ENCODE measurements at places on chromosomes 5 and 9.

DNA sequence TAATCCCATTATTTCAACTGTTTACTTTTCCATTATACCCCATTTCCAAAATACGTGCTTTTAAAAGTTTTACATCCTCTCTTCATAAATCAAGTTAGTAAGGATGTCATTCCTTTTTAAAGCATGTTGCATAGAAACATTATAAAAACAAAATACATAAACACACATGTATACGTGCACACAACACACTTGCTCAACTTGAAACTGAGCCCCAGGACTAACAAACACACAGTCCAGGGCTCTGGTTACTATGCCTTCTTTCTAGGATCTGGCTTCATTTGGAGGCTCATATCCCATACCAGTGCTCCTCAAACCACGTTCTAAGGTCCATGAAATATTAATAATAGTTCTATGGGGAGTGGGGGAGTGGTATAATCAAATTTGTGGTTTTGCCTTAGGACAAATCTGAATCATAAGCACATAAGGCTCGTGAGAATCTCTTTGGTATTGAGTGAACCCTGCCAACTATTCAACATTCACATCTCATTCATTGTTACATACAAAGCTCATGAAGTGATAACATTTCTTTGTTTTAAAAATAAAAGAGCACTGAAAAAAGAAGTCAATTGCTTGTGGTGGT, 55.2 kb downstream of the NFIB start:
- DNase-seq, result no peak

DNA sequence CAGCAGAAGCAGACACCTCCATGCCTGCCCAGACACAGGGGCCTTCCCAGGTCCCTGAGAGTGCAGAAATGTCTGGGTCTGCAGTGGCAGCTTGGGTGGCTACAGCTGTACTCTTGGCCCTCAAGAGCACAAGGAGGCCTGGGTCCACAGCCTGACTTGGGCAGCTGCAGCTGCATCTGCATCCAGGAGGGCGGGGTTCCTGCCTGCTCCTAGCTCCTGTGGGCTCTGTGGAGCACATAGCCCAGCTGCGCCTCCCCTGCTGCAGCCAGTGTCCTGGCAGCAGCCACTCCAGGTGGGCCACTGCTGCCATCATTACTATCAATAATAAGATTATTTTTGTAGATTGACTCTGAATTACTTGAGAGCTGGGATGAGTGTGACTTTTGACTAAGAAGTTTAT, 162.0 kb upstream of the PTCH1 start:
- no peak for DNase-seq

DNA sequence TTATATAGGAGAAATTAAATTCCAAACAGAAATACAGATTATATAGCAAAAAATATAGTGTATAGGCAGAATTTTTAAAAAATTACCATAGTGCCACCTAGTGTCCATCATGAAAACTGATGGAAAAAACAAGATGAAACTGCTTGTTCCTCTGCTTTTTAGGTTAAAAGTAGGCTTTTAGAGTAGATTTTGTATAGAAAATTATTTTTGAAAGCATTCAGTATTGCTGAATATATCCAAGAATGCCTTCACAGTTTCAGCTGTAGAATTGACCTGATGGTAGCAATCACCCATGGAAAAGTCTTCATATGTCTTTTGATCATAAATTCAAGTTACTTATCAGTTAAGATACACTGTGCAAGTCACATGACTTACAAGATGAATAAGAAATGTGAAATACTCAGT, 19.7 kb downstream of the RIOK2 start:
- no peak for DNase-seq

DNA sequence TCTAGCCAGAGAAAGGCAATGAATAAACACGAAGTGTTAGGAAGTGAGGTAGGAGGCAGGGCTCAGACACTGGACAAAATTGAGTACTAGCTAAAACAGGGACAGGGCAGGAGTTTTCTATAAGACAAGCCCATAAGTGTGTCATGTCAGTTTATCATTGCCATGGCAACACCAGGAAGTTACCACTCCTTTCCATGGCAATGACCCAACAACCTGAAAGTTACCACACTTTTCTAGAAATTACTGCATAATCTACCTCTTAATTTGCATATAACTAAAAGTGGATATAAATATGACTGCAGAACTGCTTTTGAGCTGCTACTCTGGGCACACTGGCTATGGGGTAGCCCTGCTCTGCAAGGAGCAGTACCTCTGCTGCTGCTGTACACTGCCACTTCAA, 442.5 kb upstream of the COX7C start:
- DNase-seq, result no peak

- no peak for DNase-seq
These were observed 268.1 kb downstream of the NSG2 start for GRCh38 chr5:174313615-174314014.

GRCh38 chr5:85441156-85441555, 1056.5 kb upstream of the EDIL3 start:
- DNase-seq, result no peak

DNA sequence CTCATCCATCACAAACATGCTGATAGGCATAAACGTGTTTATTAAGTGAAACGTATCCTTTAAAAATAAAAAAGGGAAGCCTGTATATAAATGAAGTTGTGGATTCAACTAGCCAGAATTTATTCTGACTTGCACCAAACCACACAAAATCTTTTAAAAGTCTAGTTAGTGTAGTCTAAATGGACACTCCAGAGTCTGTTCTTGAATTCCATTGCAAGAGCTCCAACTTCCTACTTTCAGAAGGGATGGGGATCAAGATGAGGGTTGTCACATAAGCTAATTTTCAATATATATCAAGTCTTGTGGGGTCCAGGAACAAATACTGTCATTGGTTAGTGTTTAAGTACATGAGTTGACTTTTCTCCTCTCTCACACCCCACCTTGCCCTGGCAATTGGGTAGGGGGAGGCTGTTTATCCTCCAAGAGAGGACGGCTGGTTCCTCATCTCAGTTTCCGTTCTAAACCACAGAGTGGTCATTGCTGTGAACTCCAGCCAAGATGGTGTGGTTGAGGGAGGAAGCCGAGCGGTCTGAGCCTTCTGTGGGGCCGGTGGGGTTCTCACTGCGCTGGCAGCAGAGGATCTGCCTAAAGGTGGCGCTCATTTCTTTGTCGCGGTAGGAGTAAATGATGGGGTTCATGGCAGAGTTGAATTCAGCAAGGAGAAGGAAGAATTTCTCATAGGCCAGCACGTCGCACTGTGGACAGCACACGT, 163.2 kb downstream of the LPAR1 start:
- DNase-seq, result no peak

DNA sequence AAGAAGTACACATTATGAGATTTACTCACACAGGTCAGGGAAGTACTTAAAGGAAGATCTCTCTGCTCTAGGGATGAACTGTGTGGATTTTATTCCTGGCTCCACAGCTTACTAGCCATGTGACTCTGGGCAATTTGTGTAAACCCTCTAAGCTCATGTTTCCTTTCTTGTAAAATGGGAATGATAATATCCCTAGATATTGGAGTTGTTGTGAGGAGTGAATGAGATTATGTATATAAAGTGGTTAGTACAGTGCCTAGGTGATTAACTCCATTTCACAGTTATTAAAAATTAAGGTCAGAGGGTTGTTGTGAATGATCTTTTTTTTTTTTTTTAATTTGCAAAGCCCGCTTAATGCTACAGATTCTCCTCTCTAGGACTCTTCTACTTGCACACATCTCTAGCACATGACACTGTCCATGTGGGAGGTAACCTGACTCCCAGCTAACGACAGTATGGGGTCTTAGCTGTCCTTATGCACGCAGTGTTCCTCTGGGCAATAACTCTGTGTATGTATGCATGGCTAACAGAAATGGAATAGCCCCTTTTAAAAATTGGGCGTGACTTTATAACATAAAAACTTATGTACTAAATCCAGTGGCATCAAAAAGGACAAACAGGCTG, 23.9 kb upstream of the MYOT start:
- no peak for DNase-seq

DNA sequence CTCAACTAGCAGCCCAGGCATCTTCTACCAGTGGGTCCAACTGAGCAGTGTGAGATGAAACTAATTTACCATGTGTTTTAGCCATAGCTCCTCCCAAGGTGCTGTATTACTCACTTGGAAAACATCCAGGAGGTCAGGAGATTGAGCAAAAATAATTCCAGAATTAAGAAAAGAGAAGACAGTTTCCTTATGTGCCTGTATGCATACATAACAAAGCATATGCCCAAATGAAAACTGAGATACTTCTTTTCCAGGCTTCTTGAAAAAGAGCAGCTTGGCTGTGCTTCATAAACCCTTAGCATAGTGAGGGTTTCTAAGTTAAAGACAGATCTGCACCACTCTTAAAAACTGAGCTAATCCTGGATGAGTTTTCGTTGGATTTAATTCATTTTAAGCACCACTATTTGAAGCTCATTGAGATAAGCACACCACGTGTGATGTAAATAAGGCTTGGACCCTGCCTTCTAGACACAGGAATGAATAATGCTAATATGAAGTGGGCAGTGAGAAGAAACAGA, 119.4 kb downstream of the ADAMTS12 start:
- DNase-seq, result no peak

DNA sequence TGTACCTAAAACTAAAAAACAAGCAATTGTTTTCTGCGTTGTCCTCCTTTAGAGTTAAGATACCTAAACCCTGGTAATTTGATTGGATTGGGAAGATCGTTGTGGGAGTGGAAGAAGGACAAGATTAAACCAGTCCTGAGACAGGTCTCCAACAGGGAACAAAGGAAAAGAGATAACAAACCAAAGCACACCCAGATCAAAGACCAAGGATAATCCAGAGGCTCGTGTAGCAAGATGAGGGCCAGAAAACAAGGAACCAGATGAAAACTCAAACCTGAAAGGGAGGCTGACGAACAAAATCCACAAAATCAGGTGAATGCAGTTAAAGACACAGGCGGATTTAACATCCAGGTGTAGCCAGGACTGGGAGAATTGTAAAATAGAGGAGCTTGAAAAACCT, 618.1 kb downstream of the SLCO4C1 start:
- no peak for DNase-seq

DNA sequence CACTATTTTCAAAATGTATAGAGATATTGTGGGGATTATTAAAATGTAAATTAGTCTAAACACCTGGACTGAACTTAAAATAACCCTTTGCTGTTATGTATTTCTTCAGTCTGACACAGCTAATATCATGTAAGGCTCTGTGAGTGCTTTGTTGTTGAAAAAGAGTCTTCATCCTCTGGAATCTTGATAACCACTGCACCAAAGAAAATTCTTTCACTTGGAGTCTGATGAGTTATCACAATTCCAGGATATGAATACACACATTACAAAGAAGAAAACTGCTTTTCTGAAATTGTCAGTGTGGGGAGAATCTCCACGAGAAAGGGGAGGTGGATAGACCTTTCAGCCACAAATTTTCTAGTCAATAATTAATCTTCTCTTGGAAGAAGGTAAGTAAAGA, 42.3 kb upstream of the TARS1 start:
- DNase-seq, result no peak
